Activated T-helper 1 cell treated with Interleukin-2 at 50 U/mL for 16 hours (primary cell): ENCODE measurements at places on chromosomes 7 and 10.
A peak's percentile ranks its signal among the peaks of the same experiment; 100 is the strongest.

DNA sequence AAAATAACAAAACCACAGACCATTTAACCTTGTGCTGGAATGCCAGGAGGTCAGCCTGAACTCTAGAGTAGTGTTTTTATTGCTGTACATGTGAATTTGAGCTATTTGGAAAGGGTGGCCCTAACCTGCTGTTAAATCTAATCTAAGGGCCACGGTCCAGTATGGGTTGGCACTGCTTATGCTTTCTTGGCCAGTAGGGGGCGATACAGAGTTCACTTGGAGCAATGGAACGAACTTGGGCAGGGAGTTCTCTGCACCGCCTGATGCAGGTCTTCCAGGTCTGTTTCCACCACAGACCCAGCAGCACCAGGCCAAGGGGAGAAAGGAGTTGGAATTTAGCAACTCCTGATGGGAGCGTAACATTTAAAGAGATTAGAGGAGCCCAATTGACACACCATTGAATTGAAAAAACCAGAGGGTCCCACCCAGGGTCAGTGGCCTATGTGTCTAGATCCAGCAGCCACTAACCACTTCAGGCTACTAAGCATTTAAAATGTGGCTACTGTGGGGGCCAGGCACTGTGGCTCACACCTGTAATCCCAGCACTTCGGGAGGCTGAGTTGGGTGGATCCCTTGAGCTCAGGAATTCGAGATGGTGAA is 75.7 kb upstream of the EFCAB10 start:
- DNase-seq, result peak; percentile 52

DNA sequence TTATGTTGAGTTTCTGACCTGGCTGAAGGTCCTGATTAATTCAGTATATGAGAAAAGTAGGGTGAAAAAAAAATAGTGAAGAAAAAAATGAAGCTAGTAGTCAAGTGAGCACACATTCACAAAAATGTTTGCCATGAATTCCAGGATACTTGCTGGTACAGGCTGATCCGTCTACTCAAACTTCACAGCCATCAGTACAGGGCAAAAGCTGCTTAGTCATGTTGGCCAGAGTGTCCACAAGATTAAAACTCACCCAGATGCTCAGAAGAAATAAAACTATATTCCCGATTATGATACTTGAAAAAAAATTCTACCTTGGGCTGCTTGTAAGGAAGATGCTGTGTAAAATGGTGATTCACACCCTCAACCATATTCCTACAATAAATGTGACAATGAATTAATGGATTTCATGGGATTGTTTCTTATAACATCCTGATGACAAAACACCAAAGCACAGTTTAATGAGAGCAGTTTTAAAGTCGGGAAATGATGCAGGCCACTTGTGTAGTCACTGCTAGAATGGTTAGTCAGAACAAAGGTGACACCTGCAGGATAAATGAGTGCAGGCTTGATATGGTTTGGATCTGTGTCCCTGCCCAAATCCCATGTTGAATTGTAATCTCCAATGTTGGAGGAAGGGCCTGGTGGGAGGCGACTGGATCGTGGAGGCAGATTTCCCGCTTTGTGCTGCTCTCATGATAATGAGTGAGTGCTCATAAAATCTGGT is 49.2 kb upstream of the ANKRD1 start:
- DNase-seq, result no peak

DNA sequence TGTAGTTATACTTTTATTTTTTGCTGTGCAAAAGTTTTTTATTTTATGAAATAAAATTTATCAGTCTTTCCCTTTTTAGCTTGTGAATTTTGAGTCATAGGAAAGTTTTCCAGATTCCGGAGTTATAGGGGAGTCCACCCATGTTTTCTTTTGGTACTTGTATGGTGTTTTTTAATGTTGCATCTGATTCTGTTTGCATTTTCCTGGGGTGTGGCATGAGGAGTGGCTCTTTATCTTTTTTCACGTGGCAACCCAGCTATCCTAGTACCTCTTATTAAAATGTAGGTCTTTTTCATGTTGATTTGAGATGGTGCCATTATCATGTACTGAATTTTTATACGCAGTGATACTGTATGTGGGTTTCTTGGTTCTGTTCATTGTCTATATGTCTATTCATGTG is 19.7 kb downstream of the EXOC6 start:
- DNase-seq, result no peak

DNA sequence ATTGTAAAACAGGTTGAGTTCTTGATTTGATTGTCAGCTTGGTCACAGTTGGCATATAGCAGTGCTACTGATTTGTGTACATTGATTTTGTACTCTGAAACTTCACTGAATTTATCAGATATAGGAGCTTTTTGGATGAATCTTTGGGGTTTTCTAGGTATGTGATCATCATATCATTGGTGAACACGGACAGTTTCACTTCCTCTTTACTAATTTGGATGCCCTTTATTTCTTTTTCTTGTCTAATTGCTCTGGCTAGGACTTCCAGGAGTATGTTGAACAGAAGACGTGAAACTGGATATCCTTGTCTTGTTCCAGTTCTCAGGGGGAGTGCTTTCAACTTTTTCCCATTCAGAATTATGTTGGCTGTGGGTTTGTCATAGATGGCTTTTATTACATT is 86.9 kb downstream of the EXOC4 start:
- no peak for DNase-seq

GRCh38 chr10:14860791-14861190 is 17.9 kb upstream of the SUV39H2 start:
- no peak for DNase-seq

- no peak for DNase-seq
Observed at GRCh38 chr7:26687032-26687431, 177.4 kb downstream of the SKAP2 start.

DNA sequence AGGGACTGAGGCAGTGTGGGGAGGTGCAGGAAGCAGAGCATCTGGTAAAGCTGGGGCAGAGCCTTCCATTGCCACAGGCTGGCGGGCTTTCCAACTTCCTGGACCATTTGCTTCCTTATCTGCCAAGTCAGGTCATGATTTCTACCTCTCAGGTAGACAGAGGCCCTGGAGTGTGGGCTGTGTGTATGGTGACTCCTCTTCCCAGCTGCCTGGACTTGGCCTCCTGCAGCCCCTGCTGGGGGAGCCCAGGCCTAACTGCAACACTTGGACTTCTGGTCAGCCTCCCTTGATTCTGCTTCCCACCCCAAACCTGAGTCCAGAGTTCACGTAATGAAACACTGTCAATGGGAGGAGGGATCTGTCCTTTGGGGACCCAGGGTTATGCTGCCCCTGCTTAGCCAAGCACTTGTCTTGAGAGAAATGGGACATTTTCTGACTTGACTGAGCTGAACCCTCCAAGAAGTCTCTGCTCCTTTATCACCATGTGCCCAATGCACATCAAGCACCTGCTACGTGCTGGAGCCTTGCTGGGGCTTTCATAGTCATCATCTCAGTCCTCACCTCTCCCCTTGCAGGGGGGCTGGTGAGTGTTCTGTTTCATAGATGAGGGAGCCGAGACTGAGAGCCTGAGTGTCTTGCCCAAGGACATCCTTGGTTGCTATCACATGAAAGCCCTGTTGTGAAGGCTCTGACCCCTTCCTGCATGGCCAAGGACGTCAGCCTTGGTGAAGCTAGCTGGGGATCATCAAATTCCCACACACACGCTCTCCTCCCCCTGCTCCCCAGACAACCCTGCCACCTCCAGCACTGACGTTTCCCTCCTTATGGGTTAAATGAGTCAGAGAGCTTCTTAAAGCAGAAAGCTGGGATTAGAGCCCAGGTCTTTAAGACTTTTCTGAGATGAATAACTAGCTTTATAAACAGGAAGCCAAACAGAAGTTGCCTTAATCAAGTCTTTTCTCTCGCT is 3.4 kb downstream of the CLEC2L start:
- no peak for DNase-seq

DNA sequence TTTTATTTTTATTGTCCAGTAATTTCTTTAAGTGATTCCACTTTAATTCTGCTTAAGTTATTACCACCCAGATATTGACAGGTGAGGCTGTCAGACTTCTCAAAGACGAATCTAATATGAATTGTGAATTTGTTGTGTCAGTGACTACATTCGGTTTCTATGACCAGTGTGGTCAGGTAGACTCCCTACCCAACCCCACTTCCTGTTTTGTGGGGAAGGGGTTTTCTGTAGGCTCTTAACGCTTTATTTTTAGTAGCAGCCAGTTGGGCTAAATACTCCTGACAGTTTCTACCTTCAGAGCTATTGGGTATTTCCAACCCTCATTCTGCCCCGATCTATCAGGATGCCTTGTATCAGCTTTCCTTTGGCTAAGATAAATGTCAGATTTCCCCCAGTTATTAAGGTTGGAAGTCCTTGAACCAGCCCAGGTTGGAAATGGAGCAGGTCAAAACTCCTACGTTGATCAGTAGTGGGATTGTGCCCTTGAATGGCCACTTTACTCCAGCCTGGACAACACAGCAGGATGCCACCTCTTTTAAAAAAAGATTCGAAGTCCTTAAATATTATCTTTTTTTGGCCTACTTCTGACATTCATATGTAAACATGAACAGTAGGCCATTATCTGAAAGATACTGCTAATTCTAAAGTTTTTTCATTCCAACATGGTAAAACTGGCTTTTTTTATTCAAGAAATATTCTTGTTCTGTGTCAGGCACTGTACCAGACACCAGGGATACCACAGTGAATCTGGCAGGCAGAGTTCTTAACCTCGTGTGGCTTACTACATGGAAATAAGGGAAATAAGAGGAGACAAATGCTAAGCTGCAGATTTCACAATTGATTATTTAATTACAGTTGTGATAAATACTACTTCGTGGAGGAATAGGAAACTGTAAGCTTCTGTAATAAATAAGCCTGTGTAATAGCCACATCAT is 133.3 kb upstream of the SAMD8 start:
- no peak for DNase-seq

DNA sequence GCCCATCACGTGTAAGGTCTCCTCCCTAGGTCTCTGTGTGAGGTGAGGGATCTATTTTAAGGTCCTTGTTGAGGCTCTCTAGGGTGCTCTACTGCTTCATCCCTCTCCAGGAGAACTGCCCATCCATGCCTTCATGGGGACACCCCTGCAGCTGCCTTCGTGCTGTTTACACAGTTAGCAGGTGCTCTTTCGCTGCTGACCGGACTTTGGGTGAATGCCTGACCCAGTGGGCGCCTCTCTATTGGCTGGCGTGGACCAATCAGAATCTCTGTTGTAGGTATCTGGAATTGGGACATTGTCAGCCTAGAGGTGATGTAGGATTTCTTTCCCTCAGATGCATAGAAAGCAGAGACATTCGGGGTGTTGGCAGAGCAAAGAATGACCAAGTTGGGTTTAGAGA is 38.7 kb upstream of the HMX3 start:
- DNase-seq, result no peak

DNA sequence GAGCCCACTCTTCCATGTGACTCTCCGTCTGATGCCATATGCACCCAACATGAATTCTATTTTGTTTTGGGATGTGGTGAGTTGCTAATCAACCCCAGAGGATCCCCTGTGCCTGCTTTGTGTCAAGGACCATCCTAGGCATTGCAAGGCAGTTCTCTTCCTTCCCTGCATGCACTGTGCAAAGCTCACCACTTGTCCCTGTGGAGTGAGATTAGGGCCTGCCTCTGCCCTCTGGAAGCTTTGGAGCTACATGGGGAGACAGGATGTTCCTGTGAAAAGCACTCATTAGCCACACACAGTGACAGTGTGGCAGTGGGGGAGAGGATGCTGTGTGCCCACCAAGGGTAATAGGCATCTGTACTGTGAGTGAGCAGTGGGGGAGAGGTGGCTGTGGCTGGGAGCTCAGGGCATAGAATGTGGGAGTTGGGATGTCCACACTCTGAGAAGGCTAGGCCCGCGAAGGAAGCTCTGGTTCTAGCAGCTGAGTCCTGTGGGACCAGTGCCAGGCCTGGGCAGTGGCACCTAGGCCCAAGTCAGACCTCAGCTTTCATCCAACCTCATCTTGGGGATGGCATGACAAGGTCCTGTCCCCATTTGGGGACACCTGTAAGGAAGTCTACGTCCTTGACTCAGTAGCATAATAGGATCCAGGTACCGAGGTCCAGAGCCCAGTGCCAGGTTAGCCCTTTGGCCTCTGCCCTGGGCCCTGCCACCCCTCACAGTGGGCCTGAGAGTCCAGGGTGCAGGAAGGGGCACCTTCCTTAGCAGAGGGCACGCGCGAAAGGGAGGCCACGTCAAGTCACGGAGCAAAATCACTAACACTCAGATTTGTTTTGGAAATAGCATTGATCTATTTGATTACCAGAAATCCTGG is 6.6 kb downstream of the ADRA2A start:
- no peak for DNase-seq

DNA sequence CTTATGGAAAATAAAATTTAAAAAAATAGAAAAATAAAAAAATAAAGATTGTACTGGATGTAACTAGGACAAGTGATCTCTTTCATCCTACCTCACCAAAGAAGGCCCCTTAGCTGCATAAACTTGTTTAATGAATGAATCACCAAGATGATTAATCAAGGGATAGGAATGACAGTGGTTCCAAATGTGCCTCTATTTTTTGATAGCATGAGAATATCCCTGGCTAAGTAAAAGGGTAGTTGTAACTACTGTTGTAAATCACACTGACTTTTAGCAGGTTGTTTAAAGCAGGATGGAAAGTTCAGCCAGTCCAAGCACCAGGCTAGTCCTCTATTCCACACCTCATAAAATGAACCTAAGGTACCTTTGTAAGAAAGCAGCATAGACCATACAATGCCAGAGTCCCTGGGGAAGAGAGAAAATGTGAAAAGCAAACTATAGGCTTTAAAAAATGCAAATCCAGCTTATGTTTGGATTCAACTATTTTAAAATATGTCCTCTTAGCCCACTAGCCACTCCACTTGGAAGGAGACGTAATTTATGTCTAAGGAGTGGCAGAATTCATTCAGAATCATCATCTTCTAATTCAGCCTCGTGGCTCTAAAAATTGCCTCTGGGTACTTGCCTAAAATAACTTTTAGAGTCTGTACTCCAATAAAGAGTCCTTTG is 126.8 kb downstream of the SKIDA1 start:
- DNase-seq, result no peak

DNA sequence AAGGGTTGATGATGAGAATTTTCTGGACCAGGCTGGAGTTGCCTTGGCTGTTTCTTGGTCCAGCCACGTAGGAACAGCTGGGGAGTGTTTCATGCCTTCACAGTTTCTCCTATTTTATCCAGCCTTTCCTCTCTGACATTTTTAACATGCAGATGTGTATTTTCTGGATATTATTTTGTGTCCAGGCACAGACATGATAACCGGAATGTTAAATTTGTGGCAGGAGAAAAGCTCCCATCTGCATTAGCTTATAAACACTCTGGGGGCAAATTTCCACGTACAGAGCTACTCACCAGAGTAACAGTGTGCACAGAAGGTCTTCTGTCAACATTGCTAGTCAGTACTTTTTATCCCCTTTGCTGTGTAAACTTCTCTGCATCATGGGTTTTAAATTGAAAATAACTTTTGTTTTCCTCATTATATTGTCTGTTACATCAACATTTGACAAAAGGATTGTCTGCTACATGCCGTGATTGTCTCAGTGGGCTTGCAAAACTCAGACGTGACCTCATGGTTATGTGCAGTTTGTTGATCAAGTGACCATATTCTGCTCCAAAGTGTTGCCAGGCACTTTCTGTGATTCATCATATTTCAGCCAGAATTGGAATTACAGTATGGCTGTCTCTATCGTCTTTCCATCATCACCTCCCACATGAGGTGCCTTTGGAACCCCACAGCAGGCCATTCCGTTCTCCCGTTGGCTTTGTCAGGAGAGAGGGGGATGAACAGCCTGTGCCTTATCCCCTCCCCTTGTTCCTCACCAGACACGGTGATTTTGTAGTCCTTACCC is 41.4 kb downstream of the INSYN2A start:
- DNase-seq, result no peak
